Osteoblast (primary cell): ENCODE measurements at places on chromosomes 5 and 9.

- DNase-seq, result no peak
These were observed 244.4 kb downstream of the DEPDC1B start for GRCh38 chr5:60455589-60455988.

GRCh38 chr9:129232839-129233591, 55.0 kb upstream of the IER5L start:
- peak; percentile 86 for DNase-seq

- no peak for DNase-seq
These were observed 9.2 kb downstream of the LIFR start for GRCh38 chr5:38547257-38547656.

DNA sequence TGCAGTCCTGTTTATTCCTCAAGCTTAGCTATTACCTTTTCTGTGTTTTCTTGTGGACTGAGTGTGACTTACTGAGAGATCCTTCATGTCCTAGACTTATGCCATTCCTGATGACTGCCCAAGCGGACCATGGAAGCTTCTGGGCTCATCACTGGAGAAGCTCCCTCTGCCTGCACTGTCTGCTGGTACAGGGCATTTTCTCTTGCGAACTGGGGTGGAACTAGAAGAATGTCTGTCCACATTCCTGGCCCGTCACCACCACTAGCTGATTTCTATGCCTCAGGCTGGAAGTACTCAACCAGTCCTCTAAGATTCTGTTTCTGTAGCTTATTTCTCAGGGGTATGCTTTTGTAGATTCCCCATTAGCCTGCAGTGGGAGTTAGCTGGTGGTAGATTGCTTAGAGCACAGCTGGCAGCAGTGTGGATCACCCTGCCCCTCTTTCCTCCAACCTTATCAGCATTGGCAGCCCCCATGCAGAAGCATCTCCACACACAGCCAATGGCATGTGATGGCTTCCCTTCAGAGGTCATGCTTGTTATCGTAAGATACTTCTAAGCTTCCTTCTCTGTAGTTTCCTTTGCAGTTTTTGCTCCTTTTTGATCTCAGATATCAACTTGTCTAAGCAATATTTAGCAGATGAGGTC, 12.4 kb downstream of the SLC36A1 start:
- no peak for DNase-seq

GRCh38 chr5:143484601-143485000, 81.1 kb upstream of the NR3C1 start:
- no peak for DNase-seq

DNA sequence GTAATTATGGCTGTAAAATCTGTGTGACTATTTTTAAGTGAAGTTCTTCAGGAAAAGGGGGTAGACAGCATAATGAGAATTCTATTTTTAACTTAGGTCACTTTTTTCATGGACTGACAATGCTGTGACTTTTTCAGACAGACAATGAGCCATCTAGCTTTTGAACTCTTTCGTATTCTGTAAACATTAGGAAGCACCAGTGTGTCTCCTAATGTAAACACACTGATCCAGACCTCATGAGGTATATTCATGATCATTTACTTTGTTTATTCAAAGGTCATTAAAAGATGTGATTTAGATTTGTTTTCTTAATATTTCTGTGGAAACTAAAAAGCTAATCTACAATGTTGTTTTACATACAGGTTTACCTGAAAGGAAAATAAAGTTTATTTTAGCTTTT, 352.6 kb downstream of the ADGRV1 start:
- DNase-seq, result no peak

DNA sequence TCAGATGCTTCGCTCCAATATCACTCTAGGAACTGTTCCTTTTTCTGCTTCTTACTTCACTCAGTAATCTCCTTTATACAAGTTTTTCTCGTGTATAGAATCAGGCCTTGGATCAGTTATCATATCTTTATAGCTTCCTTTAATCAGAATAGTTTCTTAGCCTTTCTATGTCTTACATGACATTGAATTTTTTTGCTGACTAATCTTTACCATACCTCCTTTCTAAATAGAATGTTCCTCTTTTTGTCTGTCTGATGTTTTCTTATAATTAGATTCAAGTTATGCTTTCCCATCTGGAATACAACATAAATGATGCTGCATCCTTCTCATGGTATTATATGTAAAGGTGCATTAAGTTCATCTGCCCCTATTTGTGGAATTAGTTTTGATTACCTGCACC, 40.2 kb upstream of the TYRP1 start:
- no peak for DNase-seq

DNA sequence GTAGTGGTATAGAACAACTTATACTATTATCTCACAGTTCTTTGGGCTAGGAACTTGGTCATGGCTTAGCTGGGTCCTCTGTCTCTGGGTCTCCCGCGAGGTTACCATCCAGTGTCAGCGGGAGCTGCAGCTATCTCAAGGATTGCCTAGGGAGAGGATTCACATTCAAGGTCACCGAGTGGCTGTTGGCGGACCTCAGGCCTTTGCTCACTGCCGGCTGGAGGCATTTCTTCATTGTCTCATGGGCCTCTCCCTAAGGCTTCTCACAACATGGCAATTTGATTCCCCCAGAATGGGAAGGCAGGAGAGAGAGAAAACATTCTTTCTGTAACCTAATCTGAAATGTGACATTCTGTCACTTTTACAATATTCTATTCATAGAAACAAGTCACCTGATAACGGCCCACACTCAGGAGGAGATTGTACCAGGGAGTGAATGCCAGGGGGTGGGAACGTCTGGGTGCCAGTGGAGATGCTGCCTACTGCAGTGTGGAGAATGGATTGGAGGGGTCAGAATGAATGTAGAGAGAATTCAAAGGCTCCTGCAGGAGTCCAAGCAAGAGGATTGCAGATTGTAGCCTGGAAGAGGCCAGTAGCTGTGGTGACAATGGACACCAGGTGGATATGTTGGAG, 29.5 kb upstream of the ANKRD18A start:
- DNase-seq, result peak; percentile 22

- DNase-seq, result no peak
These were observed 261.7 kb upstream of the PAPPA start for GRCh38 chr9:115891929-115892328.

DNA sequence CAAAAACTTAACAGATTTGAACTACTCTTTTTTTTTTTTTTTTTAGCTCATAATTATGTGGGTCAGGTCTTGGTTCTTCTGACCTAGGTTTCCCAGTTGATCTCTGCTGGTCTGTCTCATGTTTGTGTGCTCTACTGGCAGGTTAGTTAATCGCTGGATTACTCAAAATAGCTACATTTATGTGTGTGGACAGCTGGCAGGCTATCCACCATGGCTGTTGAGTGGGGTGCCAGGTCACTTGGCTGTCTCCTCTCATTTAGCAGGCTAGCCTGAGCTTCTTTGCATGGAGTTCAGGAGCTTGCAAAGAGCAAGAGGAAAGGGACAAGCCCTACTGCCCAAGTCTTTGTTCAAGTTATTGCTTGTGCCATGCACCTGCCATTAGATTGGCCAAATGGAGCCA, 9.3 kb downstream of the ADCY2 start:
- no peak for DNase-seq

DNA sequence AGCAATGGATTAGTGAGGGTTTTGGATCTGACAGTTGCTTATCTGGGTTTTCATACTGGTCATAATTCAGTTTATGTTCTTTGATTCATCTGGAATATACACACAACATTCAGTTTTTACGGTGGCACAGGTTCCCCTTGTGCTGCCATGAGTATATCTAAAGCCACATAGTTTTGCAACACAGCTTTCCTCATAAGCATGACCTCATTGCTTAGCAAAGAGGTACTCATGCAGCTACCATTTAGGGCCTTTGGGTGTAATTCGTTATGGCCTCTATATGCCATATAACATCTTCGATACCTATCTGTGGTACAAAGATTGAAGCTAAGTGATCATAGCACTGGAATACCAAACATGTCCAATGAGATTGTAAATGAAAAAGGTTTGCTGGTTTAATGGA, 2.9 kb upstream of the RBM22 start:
- no peak for DNase-seq

DNA sequence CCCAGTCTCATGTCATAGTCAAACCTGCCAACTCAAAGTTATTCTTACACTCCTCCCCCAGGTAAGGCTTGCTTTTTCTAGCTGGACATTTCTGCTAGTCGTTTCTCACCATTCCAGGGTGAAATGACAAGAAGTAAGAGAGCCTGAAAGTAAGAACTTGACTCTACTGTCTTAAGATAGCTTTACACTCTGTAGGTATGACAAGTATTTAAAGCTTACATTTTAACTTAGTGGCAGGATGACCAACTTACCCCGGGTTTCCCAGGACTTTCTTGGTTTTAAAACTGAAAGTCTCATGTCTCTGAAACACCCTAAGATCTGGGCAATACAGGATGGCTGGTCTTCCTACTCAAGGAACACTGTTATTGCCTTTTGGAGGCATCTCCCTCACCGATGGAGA, 67.5 kb upstream of the PIK3R1 start:
- DNase-seq, result peak; percentile 53

- peak; percentile 79 for DNase-seq
These were observed 165.2 kb downstream of the ADAMTS12 start for GRCh38 chr5:33726422-33727165.

DNA sequence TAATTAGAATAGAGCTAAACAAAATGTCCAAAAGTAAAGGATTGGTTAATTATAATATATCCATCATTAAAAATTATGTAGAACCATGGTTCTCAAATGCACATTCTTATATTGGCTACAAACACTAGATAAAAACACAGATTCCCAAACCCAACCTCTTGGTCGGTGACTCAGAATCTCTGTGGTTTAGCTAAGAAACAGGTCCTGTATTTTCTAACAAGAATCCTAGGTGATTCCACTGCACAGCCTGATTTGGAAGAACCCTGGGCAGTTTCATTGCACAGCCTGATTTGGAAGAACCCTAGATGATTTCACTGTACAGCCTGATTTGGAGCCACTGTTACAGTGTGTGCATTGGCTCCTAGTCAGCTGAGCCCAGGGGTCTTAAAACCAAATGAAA, 67.9 kb downstream of the KIAA1958 start:
- DNase-seq, result peak; percentile 72

DNA sequence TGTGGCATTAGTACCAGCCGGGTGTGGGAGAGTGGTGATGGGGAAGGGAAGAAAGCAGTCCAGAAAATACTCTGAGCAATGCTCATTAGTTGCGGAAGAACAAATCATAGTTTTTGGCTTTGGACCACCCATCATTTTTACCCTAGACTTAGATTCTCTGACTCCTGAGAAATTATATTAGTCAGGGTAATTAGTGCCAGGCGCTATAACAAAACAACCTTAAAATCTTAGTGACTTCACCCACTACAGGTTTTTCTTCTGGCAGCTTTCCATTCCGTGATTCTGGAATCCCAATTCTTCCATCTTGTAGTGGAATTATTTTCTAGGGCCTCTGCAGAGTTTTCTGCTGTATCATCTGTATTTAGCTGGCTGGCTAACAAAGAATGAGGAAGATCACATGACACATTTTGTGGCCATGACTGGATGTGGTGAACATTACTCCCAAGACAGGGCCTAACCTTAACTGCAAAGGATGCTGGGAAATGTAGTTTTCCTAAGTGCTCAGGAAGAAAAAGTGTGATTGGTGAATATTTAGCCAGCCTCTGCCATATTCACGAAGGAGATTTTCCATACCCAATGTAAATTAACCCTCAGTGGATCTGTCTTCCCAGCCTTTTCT, 373.0 kb upstream of the MEF2C start:
- DNase-seq, result peak; percentile 21

DNA sequence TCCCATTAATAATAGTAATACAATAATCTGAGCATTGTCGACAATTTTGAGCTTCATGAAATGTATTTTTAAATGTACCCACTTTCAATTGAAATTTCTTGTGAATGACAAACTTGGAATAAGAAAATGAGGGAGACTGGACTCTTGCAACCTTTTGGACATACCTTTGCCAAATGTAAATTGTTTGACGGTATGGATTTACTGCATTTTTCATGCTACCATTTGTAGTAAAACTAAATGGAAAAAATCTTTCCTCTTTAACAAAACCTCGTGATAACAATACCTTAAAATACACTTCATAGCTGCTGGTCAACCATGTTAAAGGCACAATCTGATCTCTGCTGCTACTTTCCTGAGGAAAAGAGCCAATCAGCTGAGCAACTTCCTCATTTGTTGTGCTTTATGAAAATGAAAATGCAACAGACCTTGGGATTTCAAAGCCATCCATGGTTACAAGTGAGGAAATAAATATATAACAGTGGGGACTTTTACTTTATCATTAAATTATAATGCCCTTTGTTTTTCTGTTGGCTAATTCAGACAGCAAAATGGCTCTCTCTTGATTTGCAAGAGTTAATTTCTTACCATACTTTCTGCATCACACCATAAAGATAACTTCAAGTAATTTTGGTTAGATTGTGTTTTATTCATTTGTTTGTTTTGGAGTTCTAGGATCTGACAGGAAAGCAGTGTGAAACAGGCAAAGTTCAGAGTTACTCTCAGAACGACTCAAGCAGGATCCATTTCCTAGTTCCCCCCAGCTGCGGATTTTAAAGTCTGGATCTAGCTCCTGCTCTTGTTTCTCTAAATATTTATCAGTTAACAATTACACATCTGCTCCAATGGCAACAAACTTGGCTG, 1.1 kb downstream of the ALDH1A1 start:
- DNase-seq, result no peak

- peak; percentile 17 for DNase-seq
These were observed 150.8 kb downstream of the EFNA5 start for GRCh38 chr5:107519900-107520354.

DNA sequence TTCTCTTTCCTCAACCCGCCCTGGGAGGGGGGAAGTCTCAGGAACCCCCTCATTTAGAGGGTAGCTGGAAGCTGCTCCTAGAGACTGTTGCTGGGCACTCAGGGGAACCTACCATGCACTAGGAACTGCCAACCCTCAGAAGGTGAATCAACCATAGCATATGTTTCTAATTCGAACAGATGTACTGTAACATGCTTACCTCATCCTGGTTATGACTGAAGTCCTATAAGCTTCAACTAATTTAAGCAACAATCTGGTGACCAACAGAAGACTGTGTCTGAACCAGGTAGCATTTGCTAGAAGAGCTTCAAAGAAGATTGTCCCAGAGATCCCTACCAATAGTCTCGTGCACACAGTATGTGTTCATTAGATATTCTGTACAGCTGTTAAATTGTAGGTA, 5.7 kb upstream of the PRDM6 start:
- DNase-seq, result no peak

DNA sequence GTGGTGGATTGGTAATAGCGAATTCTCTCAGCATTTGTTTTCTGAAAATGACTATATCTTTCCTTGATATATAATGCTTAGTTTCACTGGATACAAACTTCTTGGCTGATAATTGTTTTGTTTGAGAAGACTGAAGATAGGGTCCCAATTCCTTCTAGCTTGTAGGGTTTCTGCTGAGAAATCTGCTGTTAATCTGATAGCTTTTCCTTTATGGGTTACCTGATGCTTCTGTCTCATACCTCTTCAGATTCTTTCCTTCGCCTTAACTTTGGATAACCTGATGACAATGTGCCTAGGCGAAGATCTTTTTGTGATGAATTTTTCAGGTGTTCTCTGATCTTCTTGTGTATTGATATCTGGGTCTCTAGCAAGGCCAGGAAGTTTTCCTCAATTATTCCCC, 94.7 kb upstream of the ACO1 start:
- no peak for DNase-seq
